ENCODE measurements at places on chromosomes 3 and 15.

DNA sequence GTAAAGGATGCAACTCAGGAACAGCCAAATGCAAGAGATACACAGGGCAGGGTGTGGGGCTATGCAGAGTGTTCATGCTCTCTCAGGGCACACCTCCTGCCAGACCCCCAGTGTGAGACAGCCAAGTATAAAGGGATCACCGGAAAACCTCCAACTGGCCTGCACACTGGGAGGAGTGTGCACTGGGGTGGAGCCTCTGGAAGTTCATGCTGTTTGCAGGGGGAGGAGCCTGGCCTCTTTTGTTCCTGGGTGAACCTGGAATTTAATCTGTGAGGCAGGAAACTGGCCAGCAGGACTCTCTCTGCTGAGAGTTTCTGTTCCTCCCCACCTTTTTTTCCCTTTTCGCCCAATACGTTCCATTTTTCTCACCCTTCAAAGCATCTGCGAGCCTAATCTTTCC lies 204.1 kb downstream of the WNT5A start:
- DNase-seq: no peak

DNA sequence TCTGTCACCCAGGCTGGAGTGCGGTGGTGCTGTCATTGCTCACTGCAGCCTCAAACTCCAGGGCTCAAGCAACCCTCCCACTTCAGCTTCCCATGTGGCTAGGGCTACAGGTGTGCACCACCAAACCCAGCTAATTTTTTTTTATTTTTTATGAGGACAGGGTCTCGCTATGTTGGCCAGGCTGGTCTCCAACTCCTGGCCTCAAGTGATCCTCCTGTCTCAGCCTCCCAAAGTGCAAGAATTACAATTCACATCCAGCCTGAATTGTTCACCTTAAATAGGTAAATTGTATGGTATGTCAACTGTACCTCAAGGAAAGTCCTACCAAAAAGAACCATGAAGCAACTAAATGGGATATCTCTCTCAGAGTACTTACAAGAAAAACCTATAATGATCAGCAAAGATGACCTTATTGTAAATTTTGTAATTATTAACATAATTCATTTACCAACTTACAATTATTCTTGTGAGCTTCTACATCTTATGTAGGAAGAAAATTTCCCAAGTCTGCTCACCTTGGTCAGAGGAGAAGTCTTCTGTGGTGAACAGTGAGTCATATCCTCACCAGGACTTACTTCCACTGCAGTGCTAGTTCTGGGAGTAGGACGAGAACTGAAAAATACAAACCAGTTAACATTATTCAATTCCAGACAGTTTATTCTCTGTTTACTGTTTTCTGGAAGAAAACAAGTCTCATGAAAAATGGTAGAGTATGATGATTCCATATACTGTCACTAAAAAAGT lies 54.4 kb downstream of the ULK4 start:
- DNase-seq: no peak

DNA sequence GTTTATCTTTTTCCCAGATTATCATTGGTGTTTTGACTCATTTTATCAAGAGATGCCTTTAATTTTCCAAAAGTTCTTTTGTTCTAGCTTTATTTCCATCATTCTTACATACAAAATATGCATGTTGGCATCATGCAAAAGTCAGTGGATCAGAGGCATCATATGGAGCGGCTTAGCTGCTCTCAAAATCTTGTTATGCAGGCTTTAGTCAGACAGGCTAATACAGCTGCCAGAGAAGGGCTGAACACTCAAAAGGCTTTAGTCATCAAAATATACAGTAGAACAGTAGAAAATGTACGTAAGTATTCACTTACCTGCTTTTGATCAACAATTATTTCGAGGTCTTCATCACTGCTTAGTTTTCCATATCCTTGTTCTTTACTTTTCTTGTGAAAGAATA lies 65.5 kb downstream of the PEX5L start:
- DNase-seq: peak; percentile 82

DNA sequence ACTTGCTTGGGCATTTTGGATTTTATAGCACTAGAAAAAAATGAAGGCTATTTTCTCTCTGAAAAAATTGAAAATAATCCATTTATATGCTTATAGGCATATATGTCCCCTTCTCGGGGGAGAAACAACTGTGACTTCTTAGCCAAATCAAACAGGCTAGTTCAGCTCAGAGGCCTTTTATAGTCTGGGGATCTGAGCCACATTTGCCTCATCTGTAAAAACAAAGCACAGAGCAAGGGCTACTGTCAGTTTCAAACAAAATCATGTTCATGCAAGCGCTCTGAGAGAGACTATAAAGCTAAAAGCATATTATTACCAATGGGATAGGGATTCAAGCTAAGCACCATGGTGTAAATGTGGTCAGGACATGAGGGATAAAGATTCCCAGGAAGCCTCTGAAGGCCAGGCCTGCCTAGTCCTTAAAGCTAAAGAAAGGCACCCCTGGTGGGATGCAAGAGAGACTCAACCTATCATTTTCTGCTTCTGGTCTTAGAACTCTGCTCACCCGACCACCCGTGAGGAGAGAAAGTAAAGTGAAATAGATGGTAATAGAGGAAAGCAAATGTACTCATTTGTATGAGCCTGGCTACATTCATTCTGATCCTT lies 51.0 kb upstream of the IL12A start:
- no peak for DNase-seq

GRCh38 chr3:171532294-171532693 lies 72.1 kb upstream of the TNIK start:
- DNase-seq: no peak

- DNase-seq: no peak
Measured at GRCh38 chr3:45123030-45123429, 23.1 kb downstream of the CDCP1 start.

GRCh38 chr15:29938361-29939335 lies 116.4 kb upstream of the TJP1 start:
- no peak for DNase-seq

- DNase-seq: no peak
Measured at GRCh38 chr3:13294442-13295351, 125.4 kb downstream of the NUP210 start.

DNA sequence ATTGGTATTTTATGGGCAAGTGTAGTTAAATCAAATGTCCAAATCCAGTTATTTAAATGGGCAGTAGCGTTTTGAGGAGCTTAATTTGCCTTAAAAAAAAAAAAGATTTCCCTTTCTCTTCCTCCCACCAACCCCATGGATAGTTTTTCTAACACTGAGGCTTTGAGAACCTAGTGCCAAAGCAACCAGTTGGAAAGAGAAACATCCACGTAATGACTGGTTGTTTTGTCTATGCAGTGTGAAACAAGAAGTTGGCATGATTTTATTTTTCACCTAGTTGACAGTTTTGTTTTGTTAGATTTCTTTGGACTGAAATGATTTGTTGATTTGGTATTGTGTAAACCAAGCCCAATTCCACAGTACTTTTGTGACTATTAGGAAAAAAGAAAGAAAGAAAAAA lies 170.0 kb downstream of the SOX2 start:
- no peak for DNase-seq

GRCh38 chr15:68404056-68404798 lies 27.7 kb downstream of the ITGA11 start:
- no peak for DNase-seq

DNA sequence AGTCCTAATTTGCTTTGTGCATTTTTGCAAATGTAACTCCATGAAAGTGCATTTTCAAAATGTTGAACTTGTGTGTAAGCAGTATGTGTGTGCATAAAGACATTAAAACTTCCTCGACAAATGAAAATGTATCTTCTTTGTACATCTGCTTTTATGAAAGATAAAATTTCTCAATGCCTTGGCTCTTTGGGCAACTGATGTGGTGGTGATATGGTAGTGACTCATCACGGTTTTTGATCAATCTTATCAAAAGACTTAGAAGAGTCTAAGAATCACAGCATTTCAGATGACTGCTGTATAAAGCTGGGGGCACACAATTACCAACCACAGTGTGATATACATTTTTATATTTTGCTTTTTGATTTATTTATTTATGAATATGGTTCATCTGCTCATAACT lies 5.4 kb upstream of the MASP1 start:
- DNase-seq: no peak

DNA sequence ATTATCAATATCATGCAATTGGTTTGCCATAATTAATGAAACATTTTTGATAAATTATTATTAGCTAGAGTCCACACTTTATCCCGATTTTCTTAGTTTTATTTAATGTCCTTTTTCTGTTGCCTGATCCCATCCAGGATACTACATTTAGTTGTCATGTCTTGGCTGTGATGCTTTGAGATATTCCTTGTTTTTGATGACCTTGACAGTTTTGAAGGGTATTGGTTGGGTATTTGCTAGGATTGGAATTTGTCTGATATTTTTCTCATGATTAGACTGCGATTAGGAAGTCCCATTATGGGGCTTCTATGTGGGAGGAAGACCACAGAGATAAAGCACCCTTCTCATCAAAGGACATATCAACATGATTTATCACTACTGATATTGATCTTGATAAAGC lies 43.0 kb downstream of the CGNL1 start:
- no peak for DNase-seq

GRCh38 chr3:775178-775880 lies 317.5 kb upstream of the CNTN6 start:
- no peak for DNase-seq

- DNase-seq: no peak
Measured at GRCh38 chr3:87710511-87710910, 348.3 kb downstream of the CGGBP1 start.

GRCh38 chr15:92840149-92840548 lies 60.0 kb upstream of the CHD2 start:
- no peak for DNase-seq

DNA sequence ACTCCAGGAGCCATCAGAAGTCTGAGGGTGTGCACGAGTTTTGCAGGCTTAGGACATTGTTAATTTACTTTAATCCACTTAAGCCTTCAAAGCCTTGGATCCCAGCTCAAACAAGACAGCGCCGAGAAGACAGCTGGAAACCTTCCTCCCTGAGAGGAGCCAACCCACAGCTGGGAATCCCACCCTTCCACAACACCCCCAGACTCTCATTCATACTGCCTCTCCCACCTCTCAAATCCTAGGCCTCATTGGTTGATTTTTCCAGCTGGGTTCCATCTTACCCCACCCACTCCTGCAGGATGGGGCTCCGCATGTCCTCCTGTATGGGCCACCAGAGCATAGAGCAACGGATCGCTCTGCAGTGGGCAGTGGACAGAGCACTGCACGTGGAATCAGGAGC lies 80.4 kb downstream of the SEMA5B start:
- peak; percentile 84 for DNase-seq

DNA sequence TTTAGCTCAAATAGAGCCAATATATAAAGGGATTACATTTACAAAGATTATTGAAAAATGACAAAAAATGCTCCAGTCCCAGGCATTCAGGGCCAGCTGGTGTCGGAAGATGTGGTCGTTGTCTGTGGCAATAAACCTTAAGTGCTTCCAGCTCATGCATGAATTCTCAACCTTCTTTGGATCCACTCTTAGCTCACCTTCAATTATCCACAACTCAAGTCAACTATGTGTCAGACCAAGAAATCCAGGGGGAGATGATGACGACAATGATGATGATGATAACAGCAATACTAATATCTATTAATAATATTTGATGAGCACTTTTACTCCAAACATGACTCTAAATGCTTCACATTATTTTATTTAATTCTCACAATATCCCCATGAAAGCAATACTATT lies 53.6 kb upstream of the PXYLP1 start:
- no peak for DNase-seq

DNA sequence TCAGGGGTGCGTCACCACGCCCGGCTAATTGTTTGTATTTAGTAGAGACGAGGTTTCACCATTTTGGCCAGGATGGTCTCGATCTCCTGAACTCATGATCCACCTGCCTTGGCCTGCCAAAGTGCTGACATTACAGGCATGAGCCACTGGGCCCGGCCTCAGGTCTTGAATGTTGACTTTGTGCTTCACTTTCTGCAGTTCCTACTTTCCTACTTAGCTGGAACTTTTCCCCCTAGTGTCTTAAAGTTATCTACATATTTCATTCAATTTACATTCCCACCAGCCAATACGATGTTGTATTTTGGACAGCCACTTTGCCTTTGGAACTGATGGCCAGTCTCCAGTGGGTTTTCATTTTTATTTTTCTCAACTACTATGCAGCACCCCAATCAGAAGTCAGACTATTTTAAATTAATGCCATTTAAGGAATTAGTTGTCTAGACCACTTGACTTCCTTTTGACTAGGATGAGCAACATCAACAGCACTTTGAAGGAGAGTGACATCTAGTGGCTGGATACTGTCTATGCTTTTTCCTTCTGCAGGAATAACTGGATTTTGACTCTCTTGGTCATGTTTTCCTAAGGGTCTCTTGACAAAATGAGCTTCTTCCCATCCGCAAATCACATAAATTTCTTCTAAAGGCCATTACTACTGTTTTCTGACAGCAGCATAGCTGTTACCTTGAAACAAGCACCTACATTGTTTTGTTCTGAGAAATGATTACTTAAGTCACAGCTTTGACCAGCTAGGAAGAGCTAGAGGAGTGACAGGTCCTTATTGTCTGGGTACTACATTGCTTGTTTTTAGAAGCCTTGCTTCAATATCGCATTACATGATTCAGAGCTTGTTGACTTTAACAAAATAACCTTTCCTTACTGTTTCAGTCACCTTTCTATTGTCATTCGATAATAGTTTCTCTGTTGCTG lies 140.2 kb downstream of the ITPR1 start:
- peak; percentile 29 for DNase-seq

DNA sequence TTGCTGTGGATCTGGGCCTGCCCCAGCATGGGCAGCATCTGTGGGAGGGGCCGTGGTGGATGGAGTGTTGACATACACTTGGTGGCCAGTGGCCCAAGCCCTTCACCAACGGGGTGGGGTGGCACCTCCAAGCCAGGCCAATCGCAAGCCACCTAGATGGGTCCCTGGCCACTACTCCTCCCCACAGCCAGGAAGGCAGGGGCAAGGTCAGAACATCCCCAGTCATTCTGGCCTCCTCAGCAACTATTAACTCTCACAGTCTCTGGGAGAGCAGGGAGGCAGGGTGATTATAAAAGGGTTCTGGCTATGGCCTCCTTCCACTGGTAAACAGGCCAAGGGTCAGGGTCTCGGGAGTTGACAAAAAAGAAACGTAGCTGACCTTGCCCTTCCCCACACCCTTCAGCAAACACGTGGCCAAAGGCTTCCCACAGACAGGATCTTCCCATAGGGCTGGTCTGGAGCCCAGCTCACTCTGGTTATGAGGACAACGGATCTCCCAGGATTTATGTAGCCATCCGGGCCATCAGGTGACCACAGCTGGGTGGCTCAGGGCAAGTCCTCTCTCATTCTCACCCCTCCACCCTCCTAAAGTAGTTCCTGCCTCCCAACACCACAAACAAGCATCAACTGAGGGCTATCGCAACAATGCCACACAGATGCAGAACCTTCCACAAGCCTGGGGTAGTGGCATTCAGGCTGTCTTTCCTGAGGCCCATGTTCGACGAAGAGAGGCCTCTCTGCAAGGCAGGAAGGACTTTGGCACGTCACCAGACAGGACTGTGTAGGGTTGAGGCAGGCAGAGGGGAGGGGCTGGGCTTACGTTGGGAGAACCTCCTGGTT lies 18.9 kb downstream of the TLE3 start:
- no peak for DNase-seq

All from NCI-H524 treated with DMSO at 0.1 percent for 48 hours (cell line).